ENCODE measurements at places on chromosomes 7 and 10.
A peak's percentile ranks its signal among the peaks of the same experiment; 100 is the strongest.

DNA sequence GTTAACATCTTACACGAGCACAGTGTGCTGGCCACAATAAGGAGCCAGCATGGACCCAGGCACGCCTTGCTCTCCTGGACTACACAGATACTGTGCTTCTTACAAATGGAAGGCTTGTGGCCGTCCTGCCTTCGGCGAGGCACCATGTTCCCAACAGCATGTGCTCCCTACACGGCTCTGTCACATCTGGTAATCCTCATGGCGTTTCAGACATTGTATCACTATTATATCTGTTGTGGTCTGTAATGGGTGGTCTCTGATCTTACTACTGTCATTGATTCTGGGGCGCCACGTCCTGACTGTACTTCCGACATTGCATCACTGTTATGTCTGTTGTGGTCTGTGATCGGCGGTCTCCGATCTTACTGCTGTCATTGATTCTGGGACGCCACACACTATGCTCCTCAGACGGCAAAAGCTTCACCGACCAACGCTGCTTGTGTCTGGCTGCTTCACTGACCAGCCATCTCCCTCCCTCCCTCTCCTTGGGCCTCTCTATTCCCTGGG lies 195.4 kb downstream of the MAD1L1 start:
- peak; percentile 17 for DNase-seq

- DNase-seq: no peak
Measured at GRCh38 chr10:92834986-92835385, 13.3 kb upstream of the EXOC6 start.

- DNase-seq: no peak
Measured at GRCh38 chr10:31604096-31604495, 285.1 kb downstream of the ZEB1 start.

DNA sequence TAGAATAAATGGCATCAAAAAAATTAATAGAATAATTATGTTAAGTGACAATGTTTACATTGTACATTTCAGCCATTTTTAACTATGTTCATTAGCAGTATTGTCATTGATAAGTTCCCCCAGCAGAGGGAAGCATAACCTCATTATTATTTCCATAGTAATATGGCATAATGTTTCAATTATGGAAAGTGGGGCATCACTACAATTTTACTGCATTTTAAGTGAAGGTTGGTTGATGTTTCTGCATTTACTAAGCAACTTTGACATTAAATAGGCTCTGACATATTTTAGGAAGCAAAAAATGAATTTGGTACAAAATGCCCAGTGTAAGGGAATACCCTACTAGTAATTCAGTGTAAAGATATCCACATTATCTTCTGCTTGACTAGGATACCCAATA lies 218.3 kb downstream of the SEMA3A start:
- DNase-seq: peak; percentile 6
